Activated T-helper 1 cell treated with anti-CD3 and anti-CD28 coated beads, Interleukin-12 subunit alpha, Interleukin-12 subunit beta, Interleukin-2, Interleukin-4 antibody, amounts not matched to agents 30 ng/mL and 10 ng/mL and 1 ng/mL, durations not matched to agents 14 hours and 24 hours and 36 hours (primary cell): ENCODE measurements at places on chromosomes 13 and 19. TPM values are rescaled to one million over a fixed set of nuclear protein-coding genes. Genes with fewer than 3 reads are reported as not detected.

Gene TEX30
- total RNA-seq = 60.2 and 66.0 TPM in 2 replicates

Gene GIPR
- total RNA-seq = 4.3 and 6.1 TPM in 2 replicates

Gene JSRP1
- total RNA-seq = 0.34 TPM in 1 of 2 replicates, not detected in the other

Gene CEACAM20
- not detected in 2 replicates for total RNA-seq

Gene ZNF681
- total RNA-seq = 3.0 and 3.3 TPM in 2 replicates

Gene ENOX1
- total RNA-seq = 0.08 and 0.17 TPM in 2 replicates

Gene SHKBP1
- total RNA-seq = 102 and 113 TPM in 2 replicates
